NCI-H187 (cell line): ENCODE measurements at places on chromosomes 11 and 22.

DNA sequence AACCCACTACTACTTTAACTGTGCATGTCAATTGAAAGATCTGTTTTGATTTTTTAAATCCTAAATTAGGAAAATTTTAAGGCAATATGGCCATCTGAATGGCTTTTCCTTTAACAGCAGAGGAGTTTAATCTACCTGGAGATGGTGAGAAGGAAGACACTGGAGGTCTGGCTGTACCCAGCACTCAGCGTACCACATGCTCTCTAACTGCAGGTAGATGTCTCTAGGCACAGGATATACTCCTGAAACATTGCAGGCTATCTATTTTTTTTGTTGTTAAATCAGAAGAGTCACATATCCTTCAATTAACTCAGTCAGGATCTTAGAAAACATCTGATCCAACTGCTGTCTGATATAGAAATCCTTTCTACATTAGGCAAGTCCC, 17.3 kb upstream of the CASTOR1 start:
- DNase-seq = no peak

DNA sequence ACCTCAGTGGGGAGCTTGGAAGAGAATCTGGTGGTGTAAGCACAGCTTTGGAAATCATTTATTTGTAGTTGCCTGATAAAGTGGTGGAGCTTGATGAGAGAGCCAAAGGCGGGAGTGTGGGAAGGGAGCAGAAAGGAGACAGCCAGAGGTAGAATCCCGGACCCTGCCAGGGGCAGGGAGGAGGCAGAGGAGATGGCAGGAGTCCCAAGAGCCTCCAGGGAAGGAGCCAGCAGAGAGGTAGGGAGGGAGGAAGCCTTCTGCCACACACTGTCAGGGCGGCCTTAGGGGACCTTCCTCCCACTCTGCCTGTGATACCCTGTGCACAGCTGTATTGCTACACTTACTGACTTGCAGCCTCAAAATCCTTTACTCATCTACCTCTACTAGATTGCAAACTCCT, 15.4 kb downstream of the SCUBE2 start:
- DNase-seq = no peak

- no peak for DNase-seq
Observed at GRCh38 chr11:2954263-2954662, 25.0 kb upstream of the PHLDA2 start.

- DNase-seq = peak; percentile 27
Observed at GRCh38 chr11:64894070-64894811, 15.8 kb upstream of the EHD1 start.

DNA sequence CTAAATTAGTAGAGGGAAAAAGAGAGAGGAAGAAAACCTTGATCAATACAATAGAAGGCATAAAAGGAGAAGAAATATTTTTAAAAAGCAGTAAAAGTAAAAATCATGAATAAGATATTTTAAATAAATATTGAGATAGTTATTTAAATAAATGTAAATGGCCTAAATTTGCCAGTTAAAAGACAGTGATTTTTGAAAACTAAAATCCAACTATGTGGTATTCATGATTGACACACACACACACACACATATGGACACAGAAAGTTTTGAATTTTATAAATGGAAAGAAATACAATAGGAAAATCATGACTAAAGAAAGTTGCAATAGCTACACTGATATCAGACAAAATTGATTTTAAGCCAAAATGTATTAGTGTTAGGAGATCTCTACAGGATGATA, 313.1 kb downstream of the TBC1D22A start:
- DNase-seq = no peak

DNA sequence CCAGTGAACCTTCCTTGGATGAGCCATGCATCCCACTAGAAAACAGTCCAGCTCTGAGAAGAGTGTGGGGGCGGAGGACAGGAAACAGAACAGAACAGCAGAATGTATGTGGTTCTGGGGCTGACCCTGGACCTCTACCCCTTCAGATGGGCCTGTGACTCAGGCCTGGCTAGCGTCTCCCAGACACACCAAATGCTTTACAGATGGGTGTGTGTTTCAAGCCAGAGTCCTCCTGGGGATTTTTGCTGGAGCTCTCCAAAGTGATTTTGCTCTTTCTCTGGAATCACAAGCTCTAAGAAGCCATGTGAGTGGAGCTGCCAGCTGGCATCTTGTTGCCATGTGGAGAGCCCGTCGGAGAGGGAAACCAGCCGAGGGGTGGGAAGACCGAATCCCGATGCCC, 13.2 kb upstream of the C1QTNF4 start:
- no peak for DNase-seq

GRCh38 chr22:28229566-28230485, 310.8 kb upstream of the PITPNB start:
- no peak for DNase-seq

- no peak for DNase-seq
Observed at GRCh38 chr22:29359469-29359868, 28.9 kb downstream of the AP1B1 start.

DNA sequence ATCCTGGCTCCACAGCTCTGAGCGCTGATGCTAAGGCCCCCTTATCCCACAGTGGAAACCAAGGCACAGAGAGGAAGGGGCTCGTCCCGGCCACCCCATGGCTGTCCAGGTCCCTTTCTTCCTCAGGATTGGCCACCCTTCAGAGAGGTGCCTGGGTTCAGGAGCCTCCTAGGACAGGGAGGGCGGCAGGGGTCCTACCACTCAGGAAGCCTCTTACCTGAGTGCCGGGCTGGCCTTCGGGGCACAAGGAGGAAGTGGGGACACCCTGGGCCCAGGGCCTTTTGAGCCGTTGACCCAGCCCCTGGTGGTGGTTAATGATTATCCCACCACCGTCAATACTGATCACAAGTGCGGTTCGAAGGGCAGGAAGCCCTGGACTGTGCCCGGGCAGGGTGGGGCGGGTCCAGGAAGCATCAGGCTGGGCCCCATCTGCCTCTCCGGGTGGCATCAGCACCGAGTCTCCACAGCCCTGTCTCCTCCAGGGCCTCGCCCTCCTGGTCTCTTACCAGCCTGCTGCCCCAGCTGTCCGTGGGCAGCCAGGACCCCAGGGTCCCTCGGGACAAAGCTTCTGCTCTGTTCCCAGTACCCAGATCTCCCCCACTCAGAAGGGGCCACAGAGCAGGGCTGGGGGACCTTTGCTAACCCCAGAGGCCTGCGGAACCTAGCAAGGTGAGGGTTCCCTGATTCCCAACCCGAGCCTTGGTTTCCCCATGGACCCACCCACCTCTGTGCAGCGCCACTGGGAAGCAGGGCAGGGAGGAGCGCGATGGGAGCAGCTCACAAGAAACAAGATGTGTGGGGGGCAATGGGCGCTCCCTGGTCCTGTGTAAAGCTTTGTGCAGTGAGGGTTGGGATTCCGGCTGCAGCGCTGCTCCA, 15.0 kb upstream of the EHD1 start:
- DNase-seq = no peak

DNA sequence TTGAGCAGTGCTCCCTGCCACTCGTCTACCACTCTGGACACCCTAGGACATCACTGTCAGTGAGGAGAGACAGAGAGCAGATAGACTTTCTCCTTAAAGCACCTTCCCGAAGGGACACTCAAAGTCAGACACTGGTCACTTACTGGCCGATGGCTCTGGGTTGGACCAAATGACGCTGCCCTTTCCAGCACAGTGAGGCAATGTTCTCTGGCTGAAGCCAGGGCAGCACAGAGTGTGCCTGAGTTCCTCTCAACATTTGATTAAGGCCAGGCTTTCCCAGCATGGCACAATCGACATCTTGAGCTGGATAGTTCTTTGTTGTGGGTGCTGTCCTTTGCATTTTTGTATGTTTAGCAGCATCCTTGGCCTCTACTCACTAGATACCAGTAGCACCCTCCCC, 206.2 kb downstream of the CSNK2A3 start:
- no peak for DNase-seq

DNA sequence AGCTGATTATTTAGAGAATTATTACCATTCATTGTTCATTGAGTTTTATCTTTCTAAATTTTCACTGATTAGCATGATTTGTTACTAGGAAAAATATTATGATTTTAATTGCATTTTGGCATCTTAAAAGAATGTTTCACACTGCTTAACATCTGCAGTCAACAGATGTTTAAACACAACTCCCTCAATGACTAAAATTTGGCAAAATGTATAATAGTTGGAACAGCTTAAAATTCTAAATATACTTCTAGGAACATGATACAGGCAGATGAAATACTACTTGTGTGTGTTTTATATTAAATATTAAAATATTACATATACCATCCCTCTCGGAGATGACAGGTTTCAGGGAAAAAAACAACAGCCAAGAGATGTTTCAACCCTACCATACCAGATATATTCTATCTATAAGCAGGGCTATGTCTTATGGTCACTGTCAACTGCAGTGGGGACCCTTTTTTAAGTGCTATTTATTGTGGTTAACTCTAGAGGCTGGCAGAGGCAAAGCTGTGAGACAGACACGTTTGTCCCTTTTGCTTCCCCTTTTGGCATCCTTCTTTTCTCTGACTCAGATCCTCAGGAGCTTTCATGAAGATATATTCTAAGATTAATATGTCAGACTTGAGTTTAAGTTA, 81.9 kb downstream of the BDNF start:
- no peak for DNase-seq

DNA sequence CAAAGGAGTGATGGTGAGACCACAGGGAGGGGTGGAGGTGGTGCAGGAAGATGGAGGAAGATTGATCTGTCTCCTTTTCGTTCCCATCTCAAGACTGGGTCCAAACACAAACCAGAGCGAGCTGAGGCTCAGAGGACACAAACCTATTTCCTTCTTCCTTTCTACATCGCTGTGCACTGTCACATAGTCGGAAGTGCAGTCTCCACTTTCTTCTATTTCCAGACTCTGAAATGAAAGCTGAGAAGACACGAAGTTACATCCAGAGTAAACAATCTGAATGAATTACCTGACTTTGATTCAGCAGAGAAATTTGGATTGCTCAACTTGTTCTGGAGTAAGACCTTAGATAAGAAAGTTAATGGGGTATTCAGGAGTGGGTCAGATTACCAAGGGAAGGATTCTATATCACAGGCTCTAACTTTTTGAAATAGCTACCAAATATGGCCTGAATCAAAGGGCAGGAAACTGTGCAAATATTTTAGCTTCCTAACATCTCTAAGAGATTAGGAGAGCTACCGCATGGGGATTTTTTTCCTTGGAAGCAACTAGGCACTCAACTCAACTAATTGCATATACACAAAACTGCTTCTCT, 14.4 kb downstream of the OVCH2 start:
- no peak for DNase-seq

- no peak for DNase-seq
Observed at GRCh38 chr11:2997406-2997805, 5.3 kb upstream of the NAP1L4 start.

DNA sequence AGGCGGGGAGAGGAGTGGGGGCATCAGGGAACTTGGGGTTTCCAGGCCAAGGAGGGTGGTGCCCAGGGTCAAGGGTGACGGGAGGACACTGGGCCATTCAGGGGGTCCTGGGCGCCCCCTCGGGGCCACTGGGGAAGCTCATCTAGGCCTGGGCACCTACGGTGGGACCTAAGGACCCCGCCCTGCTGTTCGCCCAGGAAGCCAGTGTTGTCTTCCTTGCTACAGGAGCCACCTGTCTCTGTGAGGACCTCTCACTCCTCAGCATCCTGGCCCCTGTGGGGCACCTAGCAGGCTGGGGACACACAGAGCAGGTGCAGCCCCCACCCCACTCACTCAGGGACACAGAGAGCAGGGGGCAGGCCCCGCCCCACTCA, 191.6 kb downstream of the IGLL1 start:
- no peak for DNase-seq

GRCh38 chr11:66124564-66124963, 54.5 kb downstream of the PACS1 start:
- no peak for DNase-seq
